Tongue (tissue), 3 donors: ENCODE measurements at places on chromosomes 11 and 22.

DNA sequence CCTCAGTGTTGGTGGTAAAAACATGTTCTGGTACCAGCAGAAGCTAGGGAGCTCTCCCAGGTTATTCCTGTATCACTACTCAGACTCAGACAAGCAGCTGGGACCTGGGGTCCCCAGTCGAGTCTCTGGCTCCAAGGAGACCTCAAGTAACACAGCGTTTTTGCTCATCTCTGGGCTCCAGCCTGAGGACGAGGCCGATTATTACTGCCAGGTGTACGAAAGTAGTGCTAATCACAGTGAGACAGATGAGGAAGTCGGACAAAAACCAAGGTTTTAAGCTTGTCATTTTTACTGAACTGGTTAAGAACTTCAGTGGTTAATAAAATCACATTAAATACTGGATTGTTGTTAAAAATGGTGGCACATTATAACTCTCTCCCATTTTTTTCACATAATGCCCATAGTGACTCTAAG, 42.6 kb upstream of the VPREB1 start:
- no peak for DNase-seq

DNA sequence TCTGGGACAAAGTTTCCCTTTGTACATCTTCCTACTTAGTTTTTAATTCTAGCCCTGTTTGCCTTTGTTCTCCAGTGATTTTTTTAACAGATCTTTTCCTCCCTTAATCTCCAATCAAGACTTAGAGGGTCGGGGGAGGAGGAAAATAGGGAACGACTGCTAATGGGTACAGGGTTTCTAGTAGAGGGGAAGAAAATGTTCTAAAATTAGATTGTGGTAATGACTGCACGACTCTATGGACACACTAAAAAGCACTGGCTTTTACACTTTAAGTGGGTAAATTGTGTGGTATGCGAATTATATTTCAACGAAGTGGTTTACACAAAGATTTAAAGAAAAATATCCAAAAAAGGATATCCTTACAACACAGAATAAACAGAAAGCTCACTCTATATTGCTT, 110.0 kb upstream of the SPON1 start:
- DNase-seq, result no peak

GRCh38 chr11:15613251-15613650, 498.5 kb downstream of the INSC start:
- no peak for DNase-seq

- DNase-seq, result no peak
Measured at GRCh38 chr11:74276581-74276980, 34.9 kb downstream of the P4HA3 start.

DNA sequence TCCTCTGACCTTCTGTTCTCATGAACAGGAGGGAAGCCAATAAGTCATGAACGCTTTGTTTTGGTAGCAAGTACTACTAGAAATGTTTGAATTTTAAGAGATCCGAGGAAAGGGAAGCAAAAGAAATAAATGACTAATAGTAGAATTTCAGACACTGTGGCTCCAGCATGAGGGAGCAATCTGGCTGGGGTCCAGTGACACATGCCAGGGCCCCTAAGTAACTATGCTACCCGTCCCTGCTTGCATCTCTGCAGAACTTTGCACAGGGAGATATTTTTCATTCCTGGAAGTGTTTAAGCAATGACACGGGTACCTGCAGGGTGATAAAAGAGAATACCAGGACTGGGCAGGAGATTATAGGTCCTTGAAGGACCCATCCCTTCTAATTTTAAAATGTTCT, 7.3 kb upstream of the ADAMTS8 start:
- no peak for DNase-seq

DNA sequence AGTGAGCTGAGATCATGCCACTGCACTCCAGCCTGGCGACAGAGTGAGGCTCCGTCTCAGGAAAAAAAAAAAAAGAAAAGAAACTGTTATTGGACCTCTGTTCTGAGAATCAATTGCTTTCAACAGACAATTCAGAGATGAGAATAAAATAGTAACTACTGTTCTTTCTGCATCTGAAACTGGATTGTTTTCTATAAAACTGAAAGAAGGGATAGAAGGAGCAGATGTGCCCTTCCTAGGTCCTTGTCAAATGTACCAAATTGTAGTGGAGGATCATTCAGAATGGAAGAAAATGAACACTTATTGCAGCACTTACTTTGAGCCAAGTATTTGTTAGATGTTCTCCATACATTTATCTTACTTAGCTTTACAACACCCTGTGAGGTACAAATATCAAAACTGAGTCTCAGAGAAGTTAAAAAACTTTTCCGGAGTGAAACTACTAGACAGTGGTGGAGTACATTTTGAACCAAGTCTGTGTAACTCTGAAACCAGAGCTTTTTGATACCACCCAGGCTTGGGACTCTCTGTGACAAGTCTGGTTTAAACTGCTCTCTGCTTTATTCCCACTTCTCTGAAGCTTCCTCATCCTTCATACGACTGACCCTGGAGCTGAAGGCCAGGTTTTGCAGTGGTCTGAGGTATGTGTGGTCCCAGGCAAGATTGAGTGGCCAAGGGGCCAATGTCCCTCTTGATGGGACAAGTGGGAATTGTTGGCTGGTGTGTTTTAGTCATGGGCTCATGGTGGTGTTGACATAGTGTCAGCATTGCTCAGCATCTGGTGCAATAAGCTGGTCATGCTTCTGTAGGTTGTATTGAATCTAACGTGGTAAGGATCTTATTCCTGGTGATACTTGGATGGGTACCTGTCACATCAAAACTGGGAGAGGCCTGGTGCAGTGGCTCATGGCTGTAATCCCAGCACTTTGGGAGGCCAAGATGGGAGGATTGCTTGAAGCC, 48.2 kb upstream of the CCDC134 start:
- DNase-seq, result no peak

DNA sequence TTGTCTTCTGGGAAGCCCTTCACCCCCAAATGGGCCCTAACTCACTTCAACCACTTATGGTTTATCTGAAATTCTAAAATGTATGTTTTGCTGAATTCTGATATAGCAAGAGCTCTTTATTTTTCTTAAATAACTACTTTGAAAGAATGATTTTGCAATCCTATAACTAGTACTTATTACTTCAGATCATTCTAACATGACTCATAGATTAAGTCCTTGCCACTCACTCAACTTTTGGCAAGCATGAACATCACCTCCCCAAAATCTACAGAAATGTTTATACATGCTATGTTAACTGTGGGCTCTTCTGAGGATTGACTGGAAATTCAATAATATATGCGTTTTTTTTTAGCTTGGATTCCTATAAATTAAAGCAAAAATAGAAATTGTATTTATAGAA, 367.4 kb upstream of the FAT3 start:
- peak; percentile 40 for DNase-seq

- no peak for DNase-seq
Measured at GRCh38 chr22:49812838-49813237, 14.8 kb downstream of the BRD1 start.

GRCh38 chr11:113618360-113618759, 87.7 kb downstream of the TMPRSS5 start:
- no peak for DNase-seq

GRCh38 chr11:26106726-26107125, 225.2 kb upstream of the ANO3 start:
- no peak for DNase-seq

DNA sequence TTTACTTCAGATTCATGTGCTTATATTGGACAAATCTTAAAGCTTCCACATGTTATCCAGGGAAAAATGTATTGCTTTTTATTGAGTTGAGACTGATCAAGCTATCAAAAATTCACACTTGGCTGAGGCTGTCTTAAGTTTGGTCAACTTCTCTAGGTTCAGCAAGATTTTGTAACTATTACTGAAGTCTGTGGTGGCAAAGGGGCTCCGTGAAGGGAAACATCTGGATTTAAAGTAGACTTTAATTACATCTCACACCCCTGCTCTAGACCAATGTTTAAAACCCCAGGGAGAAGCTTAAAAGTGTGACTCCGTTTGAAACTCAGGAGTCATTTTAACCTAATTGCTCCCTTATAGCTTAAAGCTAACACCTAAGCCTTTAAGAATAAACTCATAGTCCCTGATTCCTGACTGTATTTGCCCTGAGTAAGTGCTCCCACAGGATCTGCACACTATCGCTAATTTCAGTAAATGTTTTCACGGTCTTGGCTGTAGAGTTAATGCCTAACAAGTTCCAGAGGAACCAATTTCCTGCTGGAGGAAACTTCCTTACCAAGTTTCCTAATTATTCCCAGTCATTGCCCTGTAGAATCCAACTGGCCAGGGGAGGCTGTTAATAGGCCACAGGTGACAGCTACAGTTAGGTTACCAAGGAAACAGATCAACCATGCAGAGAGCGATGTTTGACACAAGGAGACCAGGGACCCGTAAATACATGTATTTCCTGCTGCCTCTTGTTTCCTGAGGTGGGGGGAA, 40.5 kb downstream of the OR10A6 start:
- no peak for DNase-seq

- DNase-seq, result peak; percentile 58
Measured at GRCh38 chr11:119729951-119730613, 1.1 kb upstream of the NECTIN1 start.

DNA sequence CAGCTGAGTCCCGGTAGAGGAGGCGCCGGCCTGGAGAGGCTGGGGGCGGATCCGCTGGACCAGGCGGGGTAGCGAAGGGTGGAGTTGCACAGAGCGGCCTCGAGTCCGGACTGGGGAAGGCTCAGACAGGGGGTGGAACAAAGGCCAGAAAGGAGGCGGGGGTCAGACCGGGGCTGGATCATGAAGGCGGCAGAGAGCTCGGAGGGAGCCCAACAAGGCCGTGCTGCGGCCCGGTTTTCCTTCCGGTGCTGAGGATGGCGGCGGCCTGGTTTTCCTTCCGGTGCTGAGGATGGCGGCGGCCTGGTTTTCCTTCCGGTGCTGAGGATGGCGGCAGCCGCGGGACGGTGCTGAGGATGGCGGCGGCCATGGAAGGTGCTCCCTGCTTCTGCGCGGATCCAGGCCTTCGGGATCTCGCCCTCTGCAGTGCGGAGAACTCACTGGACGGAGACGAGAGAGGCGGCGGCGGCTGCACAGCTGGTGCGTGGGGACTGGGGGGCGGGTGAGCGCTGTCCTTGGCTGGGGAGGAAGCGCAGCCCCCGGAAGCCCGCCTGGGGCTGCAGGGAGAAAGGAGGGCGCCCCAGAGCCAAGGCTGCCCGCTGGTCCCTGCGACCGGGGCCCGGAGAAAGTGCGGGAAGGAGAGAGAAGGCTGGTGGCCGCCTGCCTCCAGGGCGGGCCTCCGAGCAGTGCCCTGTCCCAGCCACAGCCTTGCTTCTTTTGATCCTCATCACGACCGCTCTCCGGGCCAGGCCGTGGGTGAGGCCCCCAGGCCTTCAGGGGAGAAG, 350.4 kb upstream of the B3GAT1 start:
- DNase-seq, result no peak

- DNase-seq, result peak; percentile 93
Measured at GRCh38 chr11:130442737-130443136, 5.7 kb upstream of the ADAMTS15 start.

DNA sequence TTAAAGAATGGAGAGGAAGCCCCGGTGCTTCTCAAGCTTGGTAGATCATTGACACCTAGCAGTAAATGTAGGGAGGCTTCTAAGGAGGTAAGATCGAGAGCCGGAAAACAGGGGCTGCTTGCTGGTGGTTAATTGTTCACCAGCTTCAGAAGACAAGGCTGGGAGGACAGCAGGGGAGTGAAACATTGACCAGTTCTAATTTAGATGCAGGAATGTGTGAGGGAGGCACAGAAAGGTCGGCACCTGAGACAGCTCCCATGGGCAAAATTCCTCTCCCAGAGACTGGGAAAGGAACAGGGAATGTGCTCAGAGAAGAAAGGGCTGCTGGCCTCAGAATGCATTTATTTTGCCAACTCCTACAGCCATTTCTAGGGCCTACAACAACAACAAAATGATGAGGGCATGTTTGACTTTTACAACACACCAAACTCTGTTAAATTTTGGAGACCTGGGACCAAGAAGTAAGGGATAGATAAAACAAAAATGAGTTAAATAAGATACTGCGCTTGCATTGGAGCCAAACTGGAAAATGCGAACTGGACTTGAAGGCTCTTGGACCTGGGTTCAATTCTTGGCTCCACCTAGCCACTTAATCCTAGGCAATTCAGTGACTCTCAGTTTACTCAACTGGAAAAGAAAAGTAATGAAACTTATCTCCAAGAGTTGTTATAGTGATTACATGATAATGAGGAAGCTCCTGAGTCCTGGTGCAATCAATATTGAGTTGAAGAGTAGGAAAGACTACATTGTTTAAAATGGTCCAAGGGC, 31.0 kb downstream of the FZD4 start:
- no peak for DNase-seq

DNA sequence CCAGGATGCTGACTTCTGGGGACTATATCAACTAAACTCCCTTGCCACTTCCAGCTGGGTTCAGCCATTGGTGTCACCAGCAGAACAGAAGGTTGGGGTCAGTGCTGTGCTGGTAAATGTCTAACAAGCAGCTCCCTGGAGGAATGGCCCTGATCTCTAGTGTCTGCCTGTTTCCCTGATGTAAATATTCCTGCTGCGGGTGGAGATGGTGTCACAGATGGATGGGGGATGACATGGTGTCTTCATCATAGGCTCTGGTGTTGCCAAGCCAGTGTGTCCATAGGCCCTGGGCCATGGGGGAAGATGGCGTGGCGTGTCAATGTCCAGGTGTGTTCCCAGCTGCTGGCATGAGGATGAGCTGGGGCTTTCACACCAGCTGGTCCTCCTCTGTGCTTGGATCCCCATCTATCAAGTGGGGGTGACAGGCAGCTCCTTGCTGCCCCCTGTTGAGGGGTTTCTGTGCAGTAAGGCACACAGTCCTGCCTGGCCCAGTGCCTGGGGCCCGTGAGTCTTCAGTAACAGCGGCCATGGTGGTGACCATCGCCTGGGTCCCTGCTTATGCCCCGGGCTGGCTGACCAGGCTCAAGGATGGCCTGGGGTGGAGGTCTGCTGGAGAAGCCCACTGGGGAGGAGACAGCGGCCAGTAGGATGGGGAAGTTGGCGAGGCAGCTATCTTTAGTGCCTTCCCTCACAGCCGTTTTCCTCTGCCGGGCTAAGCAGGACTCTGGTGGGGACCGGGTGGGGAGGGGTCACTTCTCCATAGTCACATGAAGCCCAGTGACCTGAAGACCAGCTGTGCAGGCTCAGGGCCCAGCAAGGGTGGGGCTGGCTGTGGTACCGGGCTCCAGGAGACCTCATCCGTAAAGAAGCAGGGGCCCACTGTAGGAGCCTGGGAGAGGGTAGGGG, 12.7 kb downstream of the RPL3 start:
- DNase-seq, result no peak
